ENCODE measurements at places on chromosomes 4 and X.

DNA sequence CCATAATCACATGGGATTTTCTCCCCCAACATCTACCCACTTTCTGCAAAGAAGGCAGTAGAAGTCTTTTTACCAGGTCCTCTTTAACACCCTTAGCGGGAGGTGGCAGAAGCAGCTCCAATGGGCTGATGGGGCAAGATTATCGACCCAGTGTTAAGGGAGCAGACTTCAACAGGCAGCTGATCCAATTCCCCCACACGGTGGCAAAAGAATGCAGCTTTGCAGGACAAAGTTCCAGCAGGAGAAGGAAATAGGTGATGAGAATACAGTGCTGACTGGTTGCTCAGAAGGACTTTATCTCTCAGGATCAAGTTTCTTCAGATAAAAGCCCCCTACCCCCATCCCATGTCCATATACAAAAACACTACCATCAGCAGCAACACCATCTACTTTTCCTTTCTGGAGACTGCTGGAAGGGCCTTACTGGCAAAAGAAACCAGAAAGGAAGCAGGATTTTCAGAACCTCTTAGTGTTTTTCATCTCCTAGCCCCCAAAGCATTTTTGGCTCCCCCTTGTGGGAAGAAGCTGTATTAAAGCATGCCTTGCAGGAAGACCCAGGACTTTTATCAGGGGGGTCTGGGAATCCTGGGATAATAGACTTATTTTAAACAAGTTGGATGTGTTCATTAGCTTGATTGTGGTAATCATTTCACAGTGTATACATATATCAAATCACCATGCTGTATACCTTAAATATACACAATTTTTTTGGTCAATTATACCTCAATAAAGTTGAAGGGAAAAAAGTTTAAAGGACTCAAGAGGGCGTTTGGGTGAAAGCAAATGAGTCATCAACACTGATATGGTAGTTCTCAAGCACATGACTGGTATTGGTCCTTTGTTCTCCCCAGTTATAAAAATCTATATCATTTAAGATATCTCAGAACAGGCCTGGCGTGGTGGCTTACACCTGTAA lies 146.4 kb downstream of the GPC3 start:
- DNase-seq = peak; percentile 1

GRCh38 chr4:185540487-185541120 lies 5.3 kb upstream of the PDLIM3 start:
- no peak for DNase-seq

- DNase-seq = no peak
Observed at GRCh38 chr4:104064646-104065577, 345.1 kb upstream of the TACR3 start.

DNA sequence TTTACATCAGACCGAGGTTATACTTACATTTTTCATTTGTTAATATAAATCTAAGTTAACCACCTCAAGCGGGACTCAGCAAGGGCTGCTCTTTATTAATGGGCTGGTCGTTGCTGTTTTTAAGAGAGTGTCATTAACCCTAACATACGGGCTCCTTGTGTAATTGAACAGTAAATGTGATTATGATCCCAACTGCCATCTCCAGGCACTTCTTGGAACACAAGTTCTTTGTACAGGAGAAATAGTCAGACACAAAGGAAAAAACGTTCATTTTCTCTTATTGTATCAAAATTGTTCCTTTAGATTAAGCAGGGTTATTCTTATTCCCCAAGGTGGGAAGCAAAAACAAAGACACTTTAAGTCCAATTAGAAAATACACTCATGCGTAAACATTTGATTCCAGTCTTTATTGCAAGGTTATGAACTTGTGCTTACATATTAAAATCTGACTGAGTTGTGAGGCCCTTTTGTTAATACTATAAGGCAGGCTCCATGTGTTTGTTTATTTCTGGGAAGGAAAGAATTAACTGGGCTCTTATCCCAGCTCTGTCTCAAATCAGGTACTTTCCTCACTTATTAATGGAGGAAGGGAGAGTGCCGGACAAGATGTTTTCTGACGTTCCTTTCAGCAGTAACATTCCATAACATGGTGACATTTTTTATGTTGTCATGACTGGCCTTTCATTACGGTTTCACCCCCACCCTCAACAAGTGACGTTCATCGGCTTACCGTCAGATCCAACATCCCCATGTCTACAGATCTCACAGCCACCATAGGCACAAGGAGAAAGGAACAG lies 95.9 kb downstream of the RASL11B start:
- DNase-seq = no peak

DNA sequence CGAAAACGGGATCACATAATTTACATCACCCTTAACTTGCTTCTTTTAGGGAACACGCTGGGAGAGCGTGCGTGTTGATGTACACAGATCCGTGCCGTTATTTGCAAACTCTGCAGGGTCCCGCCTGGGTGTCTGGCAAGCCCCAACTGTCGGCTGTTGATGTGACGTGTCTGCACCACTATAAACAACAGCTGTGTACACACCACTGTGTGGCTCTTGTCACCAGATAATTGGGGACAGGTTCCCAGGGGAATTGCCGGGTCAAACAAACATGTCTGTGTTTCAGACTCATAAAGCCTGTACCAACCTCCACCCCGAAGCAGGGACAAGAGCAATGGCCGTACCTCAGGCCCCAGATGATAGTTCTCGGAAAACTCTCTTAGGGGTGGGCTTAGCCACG lies 105.0 kb upstream of the AFAP1 start:
- DNase-seq = no peak

DNA sequence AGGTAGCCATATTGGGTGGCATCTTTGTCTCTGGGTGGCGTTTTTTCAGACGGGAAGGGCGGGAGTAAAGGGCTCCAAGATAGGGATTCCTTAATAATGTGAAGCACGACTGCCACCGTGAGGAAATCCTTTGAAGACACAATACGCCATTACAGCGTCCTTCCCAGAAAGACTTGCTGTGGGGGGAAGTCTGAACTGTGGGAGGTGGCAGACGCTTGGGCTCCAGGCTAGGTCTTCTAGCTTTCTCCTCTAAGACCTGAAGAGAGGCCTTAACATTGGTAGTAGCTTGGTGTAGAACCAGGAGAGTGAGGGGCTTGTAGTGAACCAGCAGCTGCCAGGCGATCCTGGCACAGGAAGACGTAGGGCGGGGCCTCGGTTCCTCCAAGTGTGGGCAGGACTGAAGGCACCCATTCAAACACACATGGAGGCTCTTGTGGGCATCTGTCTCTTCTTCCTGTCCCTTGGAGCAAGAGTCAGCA lies 197.3 kb downstream of the OR13H1 start:
- no peak for DNase-seq

GRCh38 chrX:56728321-56728720 lies 722 bp upstream of the NBDY start:
- no peak for DNase-seq

GRCh38 chr4:128528793-128529553 lies 241.4 kb upstream of the PGRMC2 start:
- DNase-seq = no peak

- no peak for DNase-seq
Observed at GRCh38 chr4:62231994-62232393, 1031.9 kb downstream of the ADGRL3 start.

GRCh38 chr4:8220661-8221450 lies 21.8 kb downstream of the SH3TC1 start:
- DNase-seq = no peak

DNA sequence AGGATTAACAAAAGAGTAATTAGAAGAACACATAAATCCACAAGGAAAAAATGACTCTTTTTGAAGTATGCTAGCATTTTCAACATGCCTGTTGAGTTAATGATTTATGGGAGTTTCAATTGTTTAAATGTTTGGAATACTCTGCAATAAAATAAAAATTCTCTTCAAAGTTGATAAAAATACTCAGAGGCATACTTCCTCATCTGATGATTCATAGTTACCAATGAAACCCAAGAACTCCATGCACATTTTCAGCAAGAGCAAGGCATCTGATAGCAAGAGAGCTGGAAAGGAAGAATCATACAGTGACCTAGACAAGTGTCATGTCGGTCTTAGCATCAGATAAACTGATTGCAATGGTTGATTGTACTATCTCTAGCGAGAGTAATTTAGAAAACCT lies 443.7 kb upstream of the ATOH1 start:
- DNase-seq = no peak

- DNase-seq = peak; percentile 65
Observed at GRCh38 chr4:5863461-5864113, 29.3 kb downstream of the CRMP1 start.

DNA sequence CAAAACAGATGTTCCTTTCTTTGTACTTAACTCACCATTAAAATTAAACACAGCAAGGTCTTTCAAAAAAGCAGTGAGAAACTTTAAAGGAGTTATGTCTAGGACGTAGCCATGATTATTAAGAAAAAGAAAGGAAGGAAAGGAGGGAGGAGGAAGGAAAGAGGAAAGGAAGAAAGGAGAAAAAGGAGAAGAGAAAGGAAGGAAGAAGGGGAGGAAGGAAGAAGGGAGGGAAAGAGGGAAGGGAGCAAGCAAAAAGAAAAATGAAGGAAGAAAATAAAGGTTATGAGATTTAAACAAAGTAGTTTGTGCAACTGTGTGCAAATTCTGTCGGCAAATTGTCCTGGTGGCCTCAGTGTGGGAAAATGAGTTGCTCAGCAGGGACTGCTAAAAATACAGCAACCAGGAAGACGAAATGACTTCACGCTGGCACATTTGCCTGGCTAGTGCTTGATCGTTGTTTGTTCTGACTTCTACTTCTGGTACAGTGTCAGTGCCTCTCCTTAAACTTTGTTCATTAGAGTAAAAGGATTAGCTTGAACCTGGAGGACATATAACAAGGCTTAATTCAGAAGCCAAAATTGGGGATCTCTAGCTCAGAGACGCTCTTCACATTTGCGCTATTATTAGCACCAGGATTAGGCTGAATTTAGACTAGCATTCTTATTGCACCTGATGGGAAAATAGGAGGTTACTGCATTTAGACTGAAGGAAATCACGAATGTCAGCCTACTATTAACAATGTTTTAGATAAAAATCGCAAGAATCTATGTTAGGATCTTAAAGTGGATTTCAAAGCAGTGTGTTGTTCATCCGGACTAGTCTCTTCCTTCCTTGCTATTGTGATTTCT lies 81.2 kb downstream of the DCK start:
- DNase-seq = no peak

DNA sequence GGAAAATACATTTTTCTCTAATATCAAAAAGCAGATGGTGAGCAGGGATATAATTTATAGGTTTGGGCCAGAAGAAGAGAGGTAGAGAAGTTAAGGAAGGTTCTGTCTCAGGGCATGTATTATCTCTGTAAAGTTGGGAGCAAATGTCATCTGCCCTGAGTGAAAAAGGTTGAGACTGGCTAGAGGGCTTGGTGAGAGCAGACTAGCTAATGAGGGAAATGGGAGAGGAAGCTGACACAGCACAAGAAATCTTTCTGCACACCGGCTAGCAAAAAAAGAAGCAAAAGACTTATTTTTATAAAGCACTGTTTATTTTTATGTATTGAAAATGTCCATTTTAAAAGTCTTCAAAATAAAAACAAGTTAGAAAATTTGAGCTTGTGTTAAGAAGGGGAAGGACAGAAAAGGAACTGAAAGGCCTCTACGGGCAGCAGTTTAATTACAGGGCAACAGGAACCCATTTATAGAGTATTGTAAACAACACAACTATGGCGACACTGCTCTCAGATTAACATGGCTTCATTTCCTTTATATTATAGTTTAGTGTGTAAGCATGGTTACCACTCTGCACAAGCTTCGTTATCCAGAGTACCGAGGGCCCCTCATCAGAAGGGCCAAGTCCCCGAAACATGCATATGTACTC lies 17.4 kb downstream of the CD40LG start:
- no peak for DNase-seq

All from stimulated activated CD4-positive, alpha-beta T cell treated with anti-CD3 and anti-CD28 coated beads, Interleukin-1b, Interleukin-23, amount 100 ng/mL, for 48 hours (primary cell).